Stimulated activated CD4-positive, alpha-beta T cell treated with anti-CD3 and anti-CD28 coated beads, Interleukin-12 subunit alpha, Interleukin-12 subunit beta, amount 100 ng/mL, for 24 hours (primary cell): ENCODE measurements at places on chromosomes 7 and 10.
A peak's percentile ranks its signal among the peaks of the same experiment; 100 is the strongest.

DNA sequence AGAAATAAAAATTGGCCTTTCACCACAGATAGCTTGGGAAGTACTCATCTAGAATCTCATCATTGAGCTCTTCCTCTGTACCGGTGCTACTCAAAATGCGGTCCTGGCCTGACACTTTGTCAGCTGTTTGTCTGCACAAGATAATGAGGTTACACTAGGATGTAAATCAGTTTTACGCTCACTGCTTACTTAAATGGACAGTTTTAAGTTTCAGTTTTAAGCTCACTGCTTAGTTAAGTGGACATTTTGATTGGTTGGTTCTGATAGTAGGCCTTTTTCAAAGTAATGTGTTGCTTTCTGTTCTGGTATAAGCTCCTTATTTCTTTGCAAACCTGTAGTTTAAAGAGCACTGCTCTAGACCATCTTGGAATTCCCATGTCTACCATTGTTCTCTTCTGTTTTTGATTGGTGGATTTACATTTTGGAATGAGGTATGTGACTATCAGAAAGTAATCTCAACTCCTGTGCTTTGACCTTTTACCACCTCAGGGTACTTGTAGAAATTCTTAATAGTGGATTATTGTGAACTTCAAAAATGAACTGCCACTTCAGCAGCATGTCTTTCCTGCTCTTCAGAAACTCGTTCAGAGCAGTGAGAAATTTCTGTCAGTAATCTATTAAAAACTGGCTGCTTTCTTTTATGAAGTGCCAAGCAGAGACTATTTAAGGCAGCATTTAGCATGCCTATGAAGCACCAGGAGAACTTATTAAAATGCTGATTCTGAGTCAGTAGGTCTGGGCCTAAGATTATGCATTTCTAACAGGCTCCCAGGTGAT is 55.0 kb downstream of the C1GALT1 start:
- DNase-seq, result no peak

GRCh38 chr7:151599401-151600227 is 79.9 kb upstream of the RHEB start:
- no peak for DNase-seq

- no peak for DNase-seq
Observed at GRCh38 chr10:55441777-55442176, 640.7 kb upstream of the PCDH15 start.

DNA sequence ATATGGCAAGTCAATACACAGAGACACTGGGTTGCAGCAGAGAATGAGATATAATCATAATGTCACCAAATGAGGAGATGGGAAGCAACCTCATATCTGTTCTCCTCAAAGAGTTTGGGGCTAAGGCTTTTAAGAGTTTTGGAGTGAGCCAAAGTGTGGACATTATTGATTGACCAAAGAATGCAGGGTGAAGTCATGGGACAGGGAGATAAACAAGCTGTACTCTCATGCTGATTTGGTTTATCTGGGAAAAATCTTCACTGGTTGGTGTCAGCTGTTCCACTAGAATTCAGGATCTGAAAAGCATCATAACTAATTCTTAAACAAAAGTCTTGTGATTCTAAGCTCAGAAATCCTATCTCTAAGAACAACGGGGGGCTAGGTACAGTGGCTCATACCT is 585.9 kb upstream of the NRP1 start:
- no peak for DNase-seq

DNA sequence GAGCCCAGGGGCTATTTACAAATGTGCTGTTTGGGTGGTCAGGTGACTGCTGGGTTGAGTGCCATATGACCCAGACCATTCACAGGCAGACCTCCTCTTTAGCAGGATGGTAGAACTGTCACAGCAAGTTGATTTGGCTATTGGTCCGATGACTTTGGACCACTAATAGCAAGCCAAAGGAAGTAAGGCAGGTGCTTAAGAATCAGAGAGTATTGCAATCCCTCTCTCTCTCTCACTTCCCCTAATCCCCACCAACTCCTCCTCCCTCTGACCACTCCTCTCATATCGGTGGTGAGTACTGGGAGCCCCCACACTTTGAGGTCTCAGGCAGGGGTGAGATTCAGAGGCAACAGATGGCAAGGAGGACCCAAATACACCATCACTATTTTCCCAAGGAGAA is 165.3 kb downstream of the TRIL start:
- no peak for DNase-seq

- DNase-seq, result no peak
Observed at GRCh38 chr10:73097305-73097670, 622 bp upstream of the P4HA1 start.

GRCh38 chr10:72932259-72933015 is 22.2 kb downstream of the PLA2G12B start:
- DNase-seq, result no peak

DNA sequence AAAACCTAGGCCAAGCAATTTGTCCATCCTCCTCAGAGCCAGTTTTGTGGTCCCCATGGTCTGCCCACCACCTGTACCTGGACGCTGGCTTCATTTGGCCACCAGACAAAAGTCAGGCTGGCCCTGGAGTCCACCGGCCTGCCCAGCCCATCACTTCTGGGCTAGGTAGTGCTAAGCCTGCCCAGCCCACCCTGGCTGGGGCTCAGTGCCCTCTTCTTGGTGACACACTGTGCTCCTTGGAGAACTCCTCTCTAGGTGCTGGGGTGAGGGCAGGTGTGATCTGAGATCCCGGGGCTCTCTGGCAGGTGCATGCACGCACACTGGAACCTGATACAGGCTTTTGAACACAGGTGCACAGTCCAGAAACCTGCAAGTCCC is 1.1 kb downstream of the AIFM2 start:
- DNase-seq, result no peak

DNA sequence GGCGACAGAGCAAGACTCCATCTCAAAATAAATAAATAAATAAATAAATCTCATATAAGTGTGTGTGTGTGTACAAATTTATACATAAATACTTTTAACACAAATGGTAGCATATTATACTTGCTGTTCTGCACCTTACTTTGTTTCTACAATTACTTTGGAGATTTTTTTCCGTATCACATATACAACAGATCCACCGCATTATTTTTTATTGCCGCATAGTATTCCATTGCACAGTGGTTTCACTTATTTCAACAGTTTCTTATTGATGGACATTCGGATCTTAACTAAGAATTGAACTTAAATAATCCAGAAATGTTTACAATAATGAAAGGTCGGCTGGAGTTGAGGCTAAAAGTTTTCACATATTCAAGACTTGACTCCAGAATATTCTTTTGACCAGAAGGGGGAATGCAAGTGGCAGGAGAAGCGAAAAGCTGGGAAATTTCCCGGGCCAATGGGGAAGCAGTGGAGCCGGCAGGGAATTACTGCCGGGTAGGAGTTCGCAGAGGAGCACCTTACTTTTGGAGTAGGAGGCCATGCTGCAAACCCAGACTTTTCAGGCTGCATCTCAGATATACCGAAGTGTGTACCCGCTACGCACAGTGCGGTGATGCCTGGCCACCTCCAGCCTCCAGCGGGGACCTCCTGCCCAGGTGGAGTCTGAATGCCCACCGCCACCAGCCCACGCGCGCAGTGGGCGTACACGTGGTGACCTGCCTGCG is 415 bp upstream of the CNNM1 start:
- DNase-seq, result no peak

- no peak for DNase-seq
Observed at GRCh38 chr10:125157505-125157904, 2.9 kb downstream of the CTBP2 start.

DNA sequence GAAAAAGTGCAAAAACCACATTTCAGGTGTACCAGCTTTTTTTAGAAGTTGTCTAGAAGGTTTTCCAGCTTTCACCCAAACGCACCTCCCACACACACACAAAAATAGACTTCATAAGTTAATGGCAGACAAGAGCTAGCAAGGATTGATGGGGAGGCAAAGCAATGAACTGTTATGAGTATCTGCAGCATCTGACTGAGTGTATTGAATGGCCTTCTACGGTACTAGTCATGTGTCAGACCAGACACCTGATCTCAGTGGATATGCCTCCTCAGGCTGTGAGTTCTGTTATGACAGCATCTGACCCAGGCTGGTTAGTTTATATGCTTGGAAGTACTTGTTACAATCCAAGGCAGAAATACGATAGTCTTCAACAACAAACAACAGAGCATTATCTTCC is 406.1 kb upstream of the AUTS2 start:
- no peak for DNase-seq

GRCh38 chr10:20181434-20181833 is 365.2 kb downstream of the PLXDC2 start:
- DNase-seq, result no peak

DNA sequence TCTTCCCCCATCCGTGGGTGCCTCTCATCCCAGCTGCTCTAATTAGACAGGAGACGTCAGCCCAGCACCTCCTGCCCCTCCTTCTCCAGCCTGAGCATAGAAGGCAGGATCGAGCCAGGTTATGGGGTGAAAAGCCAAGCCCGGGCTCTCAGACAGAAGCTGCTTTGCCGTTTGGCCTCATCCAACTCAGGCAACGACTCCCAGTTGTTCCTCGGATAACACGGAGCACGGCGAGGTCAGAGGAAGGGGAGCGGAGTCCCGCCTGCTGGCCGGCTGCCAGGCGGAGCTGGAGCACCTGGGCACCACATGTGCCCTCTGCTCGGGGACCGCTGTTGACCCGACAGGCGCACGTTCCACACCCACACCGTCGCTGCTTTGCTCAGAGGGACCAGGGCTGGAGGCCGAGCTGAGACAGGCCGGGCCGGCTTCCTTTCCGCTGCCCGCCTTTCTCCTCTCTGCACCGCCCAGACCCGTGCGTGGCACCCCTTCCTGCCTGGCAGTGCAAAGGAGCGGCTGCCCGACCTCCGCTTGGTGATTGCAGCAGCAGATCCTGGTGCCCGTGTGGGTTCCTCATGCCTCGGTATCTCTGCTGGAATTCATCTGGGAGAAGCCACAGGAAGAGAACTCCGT is 21.6 kb upstream of the UNCX start:
- DNase-seq, result no peak

- DNase-seq, result no peak
Observed at GRCh38 chr7:70480927-70481569, 650.9 kb upstream of the GALNT17 start.

- no peak for DNase-seq
Observed at GRCh38 chr10:89697946-89698345, 3.4 kb upstream of the KIF20B start.

DNA sequence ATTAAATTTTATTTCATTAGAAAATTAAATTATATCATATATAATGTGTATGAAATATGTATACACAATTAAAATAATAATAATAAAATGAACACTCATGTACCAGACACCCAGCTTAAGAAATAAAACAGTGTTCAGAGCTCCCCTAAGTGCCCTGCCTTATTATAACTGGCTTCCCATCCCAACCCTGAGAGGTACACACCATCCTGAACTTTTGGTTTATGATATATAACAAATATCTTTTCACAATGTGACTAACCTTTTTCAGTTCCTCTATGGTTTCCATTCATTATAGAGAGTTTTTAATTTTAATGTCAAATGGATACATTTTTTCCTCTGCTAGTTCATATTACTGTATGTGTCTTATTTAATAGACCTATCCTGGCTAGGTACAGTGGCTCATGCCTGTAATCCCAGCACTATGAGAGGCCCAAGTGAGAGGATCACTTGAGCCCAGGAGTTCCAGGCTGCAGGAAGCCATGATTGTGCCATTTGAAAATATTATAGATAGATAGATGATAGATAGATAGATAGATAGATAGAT is 24.0 kb upstream of the STEAP2 start:
- DNase-seq, result no peak

DNA sequence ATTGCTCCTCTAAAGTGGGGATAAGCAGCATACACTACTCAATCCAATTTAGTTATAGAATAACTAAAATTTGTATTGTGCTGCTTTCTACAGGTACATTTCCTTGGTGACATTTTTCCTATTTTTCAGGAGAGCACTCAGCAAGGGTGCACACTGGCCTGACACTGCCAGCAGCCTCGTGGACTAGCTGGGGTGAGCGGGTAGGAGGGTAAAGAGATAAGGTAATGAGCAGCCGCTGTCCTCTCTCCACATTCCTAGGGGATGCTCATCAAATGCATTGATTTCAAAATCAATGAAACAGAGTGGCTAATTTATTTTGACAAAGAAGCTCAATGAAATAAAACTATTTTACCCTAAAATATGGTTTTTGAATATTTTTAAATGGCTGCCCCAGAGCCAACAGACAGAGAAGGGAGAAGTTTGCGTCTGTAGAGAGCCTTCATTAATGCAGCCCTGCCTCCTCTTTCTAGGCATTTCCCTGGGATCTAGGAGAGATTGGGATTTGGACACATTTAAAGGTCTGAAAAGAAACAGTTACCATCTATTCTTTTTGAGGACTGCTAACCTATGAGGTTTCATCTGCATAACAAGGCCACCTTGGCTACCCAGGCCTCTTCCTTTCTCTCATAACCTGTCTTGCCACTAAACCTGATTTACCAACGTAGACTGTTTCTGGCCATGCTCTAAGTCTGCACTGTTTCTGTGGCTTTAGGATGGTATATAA is 561.0 kb downstream of the IPMK start:
- no peak for DNase-seq

- no peak for DNase-seq
Observed at GRCh38 chr7:148856578-148856881, 27.6 kb downstream of the EZH2 start.

GRCh38 chr10:30454744-30455510 is 20.9 kb downstream of the MAP3K8 start:
- no peak for DNase-seq

GRCh38 chr10:116015583-116016333 is 257.2 kb downstream of the GFRA1 start:
- no peak for DNase-seq

- no peak for DNase-seq
Observed at GRCh38 chr10:76133597-76134255, 702.3 kb downstream of the LRMDA start.

GRCh38 chr7:81715984-81716588 is 53.8 kb downstream of the HGF start:
- no peak for DNase-seq

- no peak for DNase-seq
Observed at GRCh38 chr7:68009716-68010115, 1013.1 kb downstream of the TYW1 start.

DNA sequence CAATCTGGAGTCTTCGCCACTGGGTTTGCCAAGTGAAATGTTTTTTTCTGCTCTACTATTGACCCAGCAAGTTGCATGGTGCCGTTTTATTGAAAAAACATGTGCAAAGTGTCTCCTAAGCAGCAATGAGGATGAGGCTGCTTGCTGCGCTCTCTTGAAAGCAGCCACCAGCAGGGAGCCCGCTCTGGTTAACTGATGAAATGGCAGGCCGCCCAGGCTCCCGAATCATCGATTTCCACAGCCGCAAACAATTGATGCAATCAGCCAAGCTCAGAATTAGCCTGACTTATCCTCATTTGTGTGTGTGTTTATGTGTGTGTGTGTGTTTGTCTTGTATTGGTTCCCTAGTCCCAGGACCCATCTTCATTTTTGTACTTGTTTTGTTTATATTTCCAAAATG is 22.2 kb upstream of the LYZL1 start:
- no peak for DNase-seq

- DNase-seq, result no peak
Observed at GRCh38 chr10:71205468-71205867, 6.9 kb upstream of the UNC5B start.

GRCh38 chr7:139596626-139597025 is 73.1 kb downstream of the CLEC2L start:
- DNase-seq, result no peak

GRCh38 chr10:14742382-14742781 is 32.3 kb downstream of the FAM107B start:
- DNase-seq, result no peak

GRCh38 chr7:100675581-100676350 is 2.2 kb downstream of the GNB2 start:
- peak; percentile 76 for DNase-seq

- DNase-seq, result no peak
Observed at GRCh38 chr10:81179805-81180452, 642.2 kb downstream of the SH2D4B start.

GRCh38 chr7:27697861-27698430 is 35.3 kb upstream of the HIBADH start:
- no peak for DNase-seq
